ENCODE measurements at places on chromosomes 5 and 9.

DNA sequence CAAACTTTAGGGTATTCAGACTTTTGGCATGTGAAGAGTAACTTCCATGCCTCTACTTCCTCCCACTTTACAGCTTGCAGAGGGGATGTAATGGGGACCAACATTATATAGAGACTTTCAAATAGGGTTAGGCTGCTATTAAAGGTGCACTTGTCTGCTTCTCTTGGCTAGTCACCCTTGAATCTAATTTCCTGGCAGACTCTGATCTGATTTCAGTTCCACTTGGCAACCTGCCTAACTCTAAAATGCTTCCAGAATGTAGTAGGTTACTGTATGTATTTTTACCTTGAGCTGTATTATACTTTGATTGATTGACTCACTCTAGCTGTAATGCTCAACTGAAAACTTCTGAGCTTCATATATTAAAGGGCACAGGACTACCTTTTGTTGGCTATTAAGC lies 693.4 kb downstream of the KCTD16 start:
- no peak for DNase-seq

DNA sequence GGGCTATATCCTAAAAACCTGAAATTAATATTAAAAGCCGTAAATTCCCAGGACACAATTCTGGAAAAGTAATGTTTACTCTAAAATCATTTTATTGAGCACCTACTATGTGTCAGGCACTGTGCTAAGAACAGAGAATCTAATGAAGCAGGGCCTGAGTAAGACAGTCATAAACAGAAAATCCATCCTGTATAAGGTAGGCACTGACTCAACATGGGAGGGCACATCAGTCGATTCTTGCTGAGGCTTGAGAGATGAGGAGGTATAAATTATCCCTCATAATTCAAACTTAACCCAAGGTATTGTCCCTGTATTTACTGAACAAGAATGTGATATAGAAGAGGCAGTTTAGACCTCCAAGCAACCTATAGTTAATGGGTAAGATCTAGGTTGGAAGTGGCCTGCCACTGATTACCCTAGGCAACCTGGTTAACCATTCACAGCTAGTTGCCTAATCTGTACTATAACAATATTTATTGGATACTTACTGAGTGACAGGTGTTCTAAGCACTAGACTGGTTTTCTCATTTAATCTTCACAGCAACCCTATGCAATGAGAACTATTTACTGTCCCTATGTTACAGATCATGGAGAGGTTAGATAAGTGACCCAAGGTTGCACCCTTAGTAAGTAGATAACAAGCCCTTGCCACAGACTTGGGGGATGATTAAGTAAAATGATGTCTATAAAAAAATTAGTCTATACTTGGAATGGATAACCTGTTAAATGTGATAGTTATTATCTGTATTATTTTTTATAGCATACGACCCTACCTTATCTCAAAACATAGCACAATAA lies 317.7 kb downstream of the PDE4D start:
- no peak for DNase-seq

GRCh38 chr5:10481241-10481935 lies 39.7 kb downstream of the ROPN1L start:
- no peak for DNase-seq

DNA sequence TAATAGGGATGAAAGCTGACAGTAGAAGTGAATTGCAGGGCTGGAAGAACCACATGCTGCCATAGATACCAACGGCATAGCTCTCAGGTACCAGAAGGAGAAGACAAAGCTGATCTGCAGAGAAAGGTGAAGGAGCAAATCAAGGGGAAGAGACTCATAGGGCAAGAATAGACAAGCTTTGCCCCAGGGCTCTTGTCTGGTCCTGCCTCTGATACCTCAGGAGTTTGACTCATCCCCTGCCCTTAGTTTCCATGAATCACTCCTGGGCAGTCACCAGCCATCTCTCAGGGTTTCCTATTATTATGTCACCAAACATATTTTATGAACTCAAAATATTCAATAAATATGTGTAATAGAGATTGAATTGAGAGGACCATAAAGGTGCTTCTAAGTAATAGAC lies 800.9 kb downstream of the DNAH5 start:
- DNase-seq, result no peak

DNA sequence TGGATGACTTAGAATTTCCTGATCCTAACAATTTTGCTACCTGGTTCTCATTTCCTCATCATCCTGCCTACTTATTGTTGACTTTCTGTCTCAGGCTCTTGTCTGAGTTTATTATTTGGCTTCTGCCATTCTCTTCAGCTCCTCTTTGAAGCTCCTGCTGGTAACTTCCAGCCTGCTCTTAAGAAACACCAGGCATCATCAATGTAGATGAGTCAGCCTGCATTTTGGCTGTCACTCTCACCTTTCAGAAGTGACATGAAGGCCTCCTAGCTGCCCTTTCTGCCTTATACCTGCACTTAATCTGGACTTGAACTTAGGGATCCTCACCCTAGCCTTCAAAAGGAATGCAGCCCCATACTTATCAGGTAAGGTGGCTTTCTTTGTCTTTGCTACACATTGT lies 551.8 kb upstream of the ZNF608 start:
- DNase-seq, result no peak

Data from amniotic stem cell (primary cell).